D341Med (cell line): ENCODE measurements at places on chromosomes 2 and 18.

DNA sequence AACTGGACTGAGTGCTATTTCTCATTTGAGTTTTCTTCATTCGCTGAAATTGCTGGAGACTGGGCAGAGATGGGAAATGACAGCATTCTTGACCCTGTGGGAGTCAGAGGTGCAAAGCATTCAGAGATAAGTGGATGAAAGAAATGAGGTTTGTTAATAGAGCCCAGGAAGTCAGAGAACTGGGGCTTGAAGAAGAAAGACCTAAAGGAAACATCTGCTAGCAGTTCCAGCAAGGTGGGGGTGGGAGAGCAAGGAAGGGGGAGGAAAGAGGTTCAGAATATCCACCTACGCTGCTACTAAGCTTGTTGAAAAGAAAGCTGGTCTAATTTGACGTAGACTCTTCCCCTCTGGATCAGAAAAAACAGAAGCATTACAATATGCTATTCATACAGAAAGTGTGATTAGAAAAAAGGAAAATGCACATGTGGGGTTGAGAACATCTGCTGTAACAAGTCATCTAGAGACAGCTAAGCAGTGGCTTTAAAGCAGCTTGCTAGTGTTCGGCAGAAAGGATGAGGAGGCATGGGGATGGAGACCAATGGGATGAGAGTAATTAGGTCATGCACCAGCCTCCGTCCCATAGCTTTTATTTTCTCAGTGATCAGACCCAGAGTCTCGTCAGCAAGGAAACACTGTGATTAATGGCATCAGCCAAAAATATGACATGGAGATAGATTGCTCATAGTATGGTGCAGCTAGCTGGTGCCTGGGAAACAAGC is 29.7 kb downstream of the NAB1 start:
- DNase-seq: no peak

- DNase-seq: no peak
Observed at GRCh38 chr18:45383228-45383627, 232.0 kb upstream of the SLC14A2 start.

DNA sequence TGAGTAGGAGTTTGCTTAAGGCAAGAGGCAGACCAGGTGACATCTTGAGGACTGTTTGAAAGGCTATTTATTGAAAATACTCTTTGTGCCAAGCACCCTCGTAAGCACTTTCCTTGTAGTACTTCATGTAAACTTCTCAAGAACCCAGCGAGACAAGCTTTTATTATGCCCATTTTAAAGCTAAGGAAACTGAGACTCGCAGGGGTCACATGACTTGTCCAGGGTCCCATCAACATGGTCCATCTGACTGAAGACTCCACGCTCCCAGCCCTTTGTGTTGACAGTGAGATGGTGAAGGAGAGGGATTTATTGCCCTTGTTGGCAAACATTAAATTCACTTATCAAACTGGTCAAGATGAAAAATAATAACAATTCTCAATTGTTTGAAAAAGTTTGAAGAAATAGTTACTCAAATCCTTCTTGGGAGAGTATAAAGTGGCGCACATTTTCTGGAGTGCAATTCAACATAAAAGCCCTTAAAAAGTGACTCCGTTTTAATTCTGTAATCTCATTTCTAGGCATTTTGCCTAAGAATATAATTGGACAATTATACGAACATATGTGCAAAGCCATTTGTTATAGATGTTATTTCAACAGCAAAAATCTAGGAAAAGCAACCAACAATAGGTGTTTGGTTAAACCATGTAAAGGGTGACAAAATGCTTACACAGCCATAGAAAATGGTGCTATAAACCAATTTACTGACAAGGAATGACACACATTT is 270.5 kb upstream of the NCKAP5 start:
- DNase-seq: no peak

- no peak for DNase-seq
Observed at GRCh38 chr2:45816272-45816671, 164.8 kb downstream of the PRKCE start.

DNA sequence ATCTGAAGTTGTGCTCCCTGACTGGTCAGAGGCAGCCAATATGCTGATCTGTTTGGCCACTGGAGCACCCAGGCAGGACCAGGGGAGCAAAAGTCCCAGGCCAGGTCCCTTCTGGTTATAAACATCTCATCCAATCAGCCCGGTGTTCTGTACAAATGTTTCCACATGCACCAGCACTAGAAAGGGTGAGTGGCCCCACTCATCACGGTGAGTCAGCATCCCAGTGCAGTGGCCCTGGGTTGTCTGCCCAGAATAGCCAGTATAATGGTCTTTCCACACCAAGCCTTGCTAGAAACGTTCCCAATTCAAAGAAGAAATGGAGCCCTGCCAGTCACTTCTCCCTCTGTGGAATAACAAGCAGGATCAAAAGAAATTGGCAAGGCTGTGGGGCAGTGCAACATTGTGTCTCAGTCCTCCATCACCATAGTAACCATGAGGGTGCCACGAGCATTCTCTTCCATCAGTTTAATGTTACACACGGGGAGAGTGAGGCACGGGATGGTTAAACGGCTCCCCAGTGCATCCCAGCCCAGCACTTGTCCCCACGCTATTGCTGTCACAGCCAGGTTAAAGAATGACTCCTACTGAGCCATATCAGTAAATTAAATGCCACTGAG is 174.9 kb downstream of the SEPTIN10 start:
- DNase-seq: no peak

DNA sequence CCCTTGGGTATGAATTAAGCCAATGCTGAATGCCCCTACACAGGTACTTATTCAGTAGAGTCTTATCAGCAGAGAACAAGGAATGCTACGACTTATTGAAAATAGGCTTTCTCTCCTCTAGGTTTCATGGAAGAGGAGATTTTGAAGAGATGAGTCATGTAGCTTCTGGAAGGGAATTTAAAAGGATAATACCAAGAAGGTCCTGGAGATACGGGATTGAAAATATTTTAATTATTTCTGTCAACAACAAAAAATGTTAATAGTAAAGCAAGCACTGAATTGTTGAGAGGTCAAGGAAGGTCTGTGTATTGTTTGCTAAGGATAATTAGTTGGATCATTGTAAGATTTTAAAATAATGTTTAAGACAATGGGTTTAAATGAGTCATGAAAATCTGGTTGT is 293.0 kb upstream of the SPHKAP start:
- DNase-seq: no peak

- no peak for DNase-seq
Observed at GRCh38 chr2:60252581-60253150, 300.8 kb downstream of the BCL11A start.

DNA sequence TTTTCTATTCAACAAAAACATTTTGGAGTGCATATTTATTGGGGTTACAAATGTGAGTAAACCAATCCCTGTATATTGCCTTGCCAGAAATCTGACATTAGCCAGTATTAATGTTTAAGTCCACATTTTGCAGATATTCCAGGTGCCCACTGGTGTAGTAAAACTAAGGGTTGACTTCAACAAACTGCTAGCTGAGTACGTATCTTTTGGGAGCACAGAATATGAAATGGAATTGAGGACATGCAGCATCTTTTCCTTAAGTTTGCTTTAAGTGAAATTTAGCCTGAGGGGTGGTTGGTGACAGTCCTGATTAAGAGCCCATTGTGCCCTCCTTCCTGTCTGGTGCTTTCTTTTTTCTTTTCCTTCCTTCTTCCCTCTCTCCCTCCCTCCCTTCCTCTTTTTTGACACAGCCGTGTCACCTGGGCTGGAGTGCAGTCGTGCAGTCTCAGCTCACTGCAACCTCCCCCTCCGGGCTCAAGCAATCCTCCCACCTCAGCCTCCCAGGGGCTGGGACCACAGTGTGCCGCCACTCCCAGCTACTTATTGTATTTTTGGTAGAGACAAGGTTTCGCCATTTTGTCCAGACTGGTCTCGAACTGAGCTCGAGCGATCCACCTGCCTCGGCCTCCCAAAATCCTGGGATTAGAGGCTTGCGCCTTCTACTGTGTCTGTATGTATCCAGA is 1.6 kb downstream of the NUP35 start:
- no peak for DNase-seq

- no peak for DNase-seq
Observed at GRCh38 chr18:59616501-59616900, 80.7 kb downstream of the CCBE1 start.

- peak; percentile 47 for DNase-seq
Observed at GRCh38 chr2:174699993-174700766, 64.1 kb downstream of the CHRNA1 start.

DNA sequence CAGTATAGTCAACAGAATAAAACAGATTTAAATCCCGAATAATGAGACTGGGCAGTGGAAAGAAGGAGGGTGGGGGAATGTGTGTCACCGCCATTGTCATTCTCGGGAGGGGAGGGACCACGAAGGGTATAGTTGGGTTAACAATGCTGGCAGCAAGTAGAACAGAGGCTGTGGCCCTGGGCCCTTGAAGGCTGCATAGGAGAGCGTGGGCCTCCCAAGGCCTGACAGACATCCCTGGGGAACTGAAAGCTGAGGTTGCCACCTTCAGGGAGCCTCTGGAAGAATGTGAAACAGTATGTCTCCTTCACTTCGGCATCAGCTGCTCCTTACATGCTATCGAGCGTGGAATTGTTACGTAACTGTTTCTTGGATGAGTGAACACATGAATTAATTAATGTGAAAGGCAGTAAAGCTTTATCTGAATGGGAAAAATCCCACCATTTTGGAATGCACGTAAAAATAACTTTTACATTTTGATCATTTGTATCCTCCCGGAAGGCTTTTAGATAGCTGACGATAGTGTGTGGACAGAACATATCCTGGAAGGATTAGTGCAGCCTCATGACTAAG is 92.8 kb upstream of the TTC39C start:
- no peak for DNase-seq

- no peak for DNase-seq
Observed at GRCh38 chr2:234677758-234678538, 181.1 kb upstream of the ARL4C start.

- no peak for DNase-seq
Observed at GRCh38 chr2:240993446-240994170, 4.8 kb upstream of the SNED1 start.

DNA sequence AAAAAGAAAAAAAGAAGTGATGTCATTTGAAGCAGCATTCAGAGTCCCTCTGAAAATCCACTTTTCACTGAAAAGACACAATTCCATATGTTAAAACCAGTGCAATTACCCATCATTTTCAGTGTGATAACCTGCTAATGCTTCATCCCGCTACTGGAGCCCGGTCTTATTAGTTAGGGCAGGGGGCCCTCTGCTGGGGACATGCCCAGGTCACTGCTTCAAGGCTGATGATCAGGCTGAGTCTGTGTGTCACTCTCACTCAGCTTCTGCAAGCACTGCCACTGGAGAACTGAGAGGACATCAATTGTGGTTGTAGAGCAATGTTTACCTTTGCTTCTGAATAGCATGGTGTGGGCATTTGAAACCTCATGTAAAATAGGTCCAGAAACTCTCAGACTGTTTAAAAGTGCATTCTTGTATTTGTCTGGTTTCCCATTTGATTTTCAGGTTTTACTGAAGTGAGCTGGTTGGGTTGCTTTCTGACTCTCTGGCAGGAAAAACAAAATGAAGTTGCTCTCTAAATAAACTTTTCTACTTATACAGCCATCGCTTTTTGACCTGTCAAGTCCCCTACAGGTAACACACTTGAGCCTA is 49.2 kb upstream of the NXPH2 start:
- DNase-seq: peak; percentile 65

DNA sequence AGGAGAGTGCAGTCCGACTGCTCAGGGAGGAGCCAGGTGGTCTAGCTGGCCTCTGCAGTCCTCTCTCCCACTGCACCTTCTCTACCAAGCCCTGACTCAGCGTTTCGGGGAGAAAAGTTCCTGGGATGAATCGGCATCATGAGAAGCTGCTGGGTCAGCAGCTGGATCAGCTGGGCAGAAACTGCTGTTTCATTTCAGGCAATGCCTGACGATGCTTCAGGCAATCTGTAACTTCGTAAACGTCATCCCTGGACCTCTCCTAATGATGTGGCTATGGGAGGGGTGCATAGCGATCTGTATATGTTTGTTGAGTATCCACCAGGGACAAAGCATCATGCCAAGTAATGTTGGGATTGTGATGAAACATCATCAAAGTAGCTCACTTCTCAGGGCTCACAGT is 20.7 kb downstream of the LIPG start:
- no peak for DNase-seq

DNA sequence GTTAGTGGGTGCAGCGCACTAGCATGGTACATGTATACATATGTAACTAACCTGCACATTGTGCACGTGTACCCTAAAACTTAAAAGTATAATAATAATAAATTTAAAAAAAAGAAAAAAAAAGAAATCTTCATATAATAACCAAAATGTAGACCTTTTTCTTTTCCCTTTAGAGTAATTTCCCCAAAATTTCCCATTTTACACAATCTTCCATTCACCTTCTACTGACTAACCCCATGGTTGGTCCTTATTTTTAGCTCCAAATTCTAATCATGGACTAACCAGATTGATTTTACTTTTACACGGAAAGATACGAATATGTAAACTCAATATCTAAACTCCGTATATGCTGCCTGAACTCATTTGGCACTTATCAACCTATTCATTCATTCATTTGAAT is 7.7 kb downstream of the KCTD18 start:
- no peak for DNase-seq

GRCh38 chr2:109659396-109660045 is 45.4 kb downstream of the SOWAHC start:
- DNase-seq: no peak

DNA sequence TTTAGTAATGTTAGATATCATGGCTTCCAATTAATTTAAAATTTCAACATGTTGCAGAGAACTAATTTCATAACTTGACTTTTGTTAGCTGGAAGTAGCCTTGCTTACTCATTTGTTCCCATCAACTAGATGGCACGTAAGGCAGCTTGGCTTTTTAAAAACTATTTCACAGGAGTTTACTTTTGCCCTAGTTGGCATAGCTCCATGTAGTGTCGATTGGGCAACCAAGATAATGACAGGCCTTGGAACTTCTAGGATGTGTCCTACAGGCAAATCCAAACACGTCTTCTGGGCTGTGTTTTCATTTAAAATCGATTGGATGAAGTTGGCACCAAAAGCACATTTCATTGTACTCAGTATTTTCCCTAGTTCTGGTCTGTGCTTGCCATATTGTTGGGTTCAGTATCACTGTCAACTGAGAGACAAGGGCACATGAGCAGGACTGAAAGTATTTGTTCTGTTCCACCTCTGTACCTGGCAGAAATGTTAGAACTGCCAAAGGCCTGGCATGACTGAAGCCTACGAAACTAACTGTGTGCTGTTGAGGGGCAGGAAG is 29.4 kb downstream of the HADHB start:
- DNase-seq: no peak

- DNase-seq: no peak
Observed at GRCh38 chr2:10487081-10487740, 39.1 kb upstream of the ODC1 start.
